Mesenteric fat pad (tissue), 1 donor: ENCODE measurements at places on chromosomes 12 and 14.

- DNase-seq: no peak
Observed at GRCh38 chr14:64549791-64550620, at the start of gene PPP1R36. TSS of gene PPP1R36 (plus strand) at chr14:64549961. CDS start at chr14:64549998, 37 bp downstream.

DNA sequence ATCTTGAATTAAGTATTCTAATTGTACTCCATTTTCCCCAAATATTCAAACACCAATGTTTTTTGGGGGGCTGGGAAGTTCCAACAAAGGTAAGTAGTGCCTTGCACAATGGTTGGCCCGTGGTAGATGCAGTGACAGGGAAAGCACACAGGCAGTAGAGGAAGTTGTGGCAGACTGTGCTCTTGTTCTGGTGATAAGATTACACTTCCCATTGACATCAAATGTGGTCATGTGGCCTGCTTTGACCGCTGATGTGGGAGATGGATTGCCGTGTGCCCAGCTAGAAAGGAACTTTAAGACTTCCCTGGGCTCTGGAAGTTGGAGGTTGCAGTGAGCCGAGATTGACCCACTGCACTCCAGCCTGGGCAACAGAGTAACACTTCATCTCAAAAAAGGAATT is 223.8 kb downstream of the VRK1 start:
- DNase-seq: no peak

- DNase-seq: no peak
Observed at GRCh38 chr12:24482044-24482443, 466.9 kb downstream of the BCAT1 start.

DNA sequence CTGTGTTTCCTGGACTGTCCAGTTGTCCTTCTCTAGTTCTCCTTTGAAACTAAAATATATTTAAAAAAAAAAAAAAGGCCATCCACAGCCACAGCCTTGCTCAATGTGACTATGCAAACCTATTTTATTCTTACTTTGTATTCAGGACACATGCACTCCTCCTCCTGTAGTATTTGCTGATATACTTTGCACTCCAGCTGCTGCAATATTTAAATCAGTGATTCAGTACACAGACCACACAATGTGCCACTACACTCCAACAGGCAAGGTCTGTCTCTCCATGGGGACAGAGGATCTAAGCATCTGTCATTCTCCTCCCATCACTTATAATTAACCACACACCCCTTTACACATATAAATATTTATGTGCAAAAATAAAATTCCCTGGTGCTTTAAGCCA is 40.2 kb upstream of the CCDC196 start:
- DNase-seq: no peak

DNA sequence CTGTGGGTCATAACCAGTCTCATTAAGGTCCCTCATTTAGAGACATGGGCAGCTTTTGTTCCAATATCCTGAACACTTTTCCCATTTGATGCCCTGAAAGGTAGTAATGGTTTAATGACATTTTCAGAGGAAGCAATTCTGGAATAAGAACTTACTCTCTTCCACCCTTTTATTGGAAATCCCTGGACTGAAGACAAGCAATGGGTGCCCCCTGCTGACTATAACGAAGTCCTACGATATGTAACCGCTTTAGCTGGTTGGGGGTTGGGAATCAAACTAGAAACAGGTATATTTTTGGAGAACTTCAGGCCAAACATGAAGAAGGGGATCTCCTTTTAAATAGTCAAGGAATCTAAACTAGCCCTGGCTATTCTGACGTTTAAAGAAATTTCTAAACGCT is 20.5 kb downstream of the SARNP start:
- no peak for DNase-seq

GRCh38 chr14:77682158-77682553 is 25.7 kb downstream of the ALKBH1 start:
- DNase-seq: no peak

GRCh38 chr12:8906266-8907180 is 7.8 kb upstream of the PHC1 start:
- no peak for DNase-seq

- DNase-seq: no peak
Observed at GRCh38 chr14:72154645-72155378, 222.6 kb downstream of the RGS6 start.
